A549 treated with DMSO at 1 μM for 4 hours (cell line): ENCODE measurements at places on chromosomes 2 and 18. TPM values are rescaled to one million over a fixed set of nuclear protein-coding genes. Genes with fewer than 3 reads are reported as not detected.

Gene OXER1
- not detected in 5 replicates for total RNA-seq

Gene STARD6
- total RNA-seq, result not detected in 5 replicates

Gene KRTCAP3
- total RNA-seq, result 0.43 to 1.4 TPM (median 0.75 TPM) in 5 replicates

Gene ACOXL
- not detected in 5 replicates for total RNA-seq

Gene LAMA3
- 29.5 to 44.3 TPM (median 41.7 TPM) in 5 replicates for total RNA-seq

Gene HTR2B
- 0.07 to 0.22 TPM (median 0.09 TPM) in 5 replicates for total RNA-seq

Gene SPOPL
- total RNA-seq, result 7.5 to 11.1 TPM (median 9.3 TPM) in 5 replicates

Gene MAP4K3
- total RNA-seq, result 17.6 to 25.6 TPM (median 21.1 TPM) in 5 replicates

Gene IL37
- not detected in 5 replicates for total RNA-seq

Gene RAB27B
- total RNA-seq, result 11.2 to 20.5 TPM (median 14.8 TPM) in 5 replicates

Gene MDH1B
- 1.6 to 2.2 TPM (median 1.8 TPM) in 5 replicates for total RNA-seq

Gene PAIP2B
- 0.24 to 0.44 TPM (median 0.43 TPM) in 5 replicates for total RNA-seq

Gene NLRC4
- 0.05 TPM in 1 of 5 replicates, not detected in the others for total RNA-seq

Gene RAB6C
- total RNA-seq, result not detected in 5 replicates

Gene COA5
- 15.3 to 24.9 TPM (median 21.0 TPM) in 5 replicates for total RNA-seq

Gene MOCOS
- 2.9 to 4.0 TPM (median 3.8 TPM) in 5 replicates for total RNA-seq

Gene DPP4
- 0.39 to 0.52 TPM (median 0.47 TPM) in 5 replicates for total RNA-seq

Gene SCN7A
- total RNA-seq, result not detected in 5 replicates

Gene KCNG2
- total RNA-seq, result not detected in 5 replicates

Gene ALPI
- total RNA-seq, result 0.02 TPM in 1 of 5 replicates, not detected in the others
